ENCODE measurements at places on chromosomes 12 and 14.

GRCh38 chr14:105865904-105866840 lies 339.8 kb downstream of the TMEM121 start:
- DNase-seq: no peak

DNA sequence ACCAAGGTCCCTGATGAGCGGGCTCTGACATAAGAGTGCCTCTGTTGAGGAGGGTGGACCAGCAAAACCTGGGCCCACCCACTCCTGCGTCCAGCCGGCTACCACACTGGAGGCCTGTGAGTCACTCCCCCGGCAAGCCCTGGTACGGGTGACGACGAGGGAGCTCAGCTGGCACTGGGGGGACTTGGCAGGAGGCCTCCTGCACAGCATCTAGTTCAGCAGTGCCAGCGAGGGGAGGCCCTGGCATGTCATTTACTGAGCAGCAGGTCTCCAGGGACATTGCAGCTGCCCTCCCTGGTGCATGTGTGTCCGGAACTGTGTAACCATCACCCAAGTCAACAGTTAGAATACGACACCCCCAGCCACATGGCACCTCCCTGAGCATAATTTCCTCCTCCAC lies 24.4 kb downstream of the CD9 start:
- no peak for DNase-seq

GRCh38 chr12:62817556-62818271 lies 117.2 kb downstream of the PPM1H start:
- no peak for DNase-seq

GRCh38 chr12:29041621-29042020 lies 107.5 kb upstream of the FAR2 start:
- DNase-seq: peak; percentile 73

GRCh38 chr12:78229591-78230101 lies 399.0 kb downstream of the NAV3 start:
- no peak for DNase-seq

DNA sequence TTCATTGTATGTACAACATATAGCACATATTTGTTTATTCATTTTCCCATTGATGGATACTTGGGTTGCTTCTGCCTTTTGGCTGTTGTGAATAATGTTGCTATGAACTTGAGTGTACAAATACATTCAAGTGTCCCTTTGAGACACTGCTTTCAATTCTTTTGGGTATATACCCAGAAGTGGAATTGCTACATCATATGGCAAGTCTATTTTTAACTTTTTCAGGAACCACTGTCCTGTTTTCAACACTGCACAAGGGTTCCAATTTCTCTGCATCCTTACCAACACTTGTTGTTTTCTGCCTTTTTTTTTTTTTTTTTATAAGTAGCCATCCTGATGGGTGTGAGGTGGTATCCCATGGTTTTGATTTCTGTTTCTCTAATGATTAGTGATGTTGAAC lies 15.9 kb downstream of the RBMS2 start:
- DNase-seq: no peak

DNA sequence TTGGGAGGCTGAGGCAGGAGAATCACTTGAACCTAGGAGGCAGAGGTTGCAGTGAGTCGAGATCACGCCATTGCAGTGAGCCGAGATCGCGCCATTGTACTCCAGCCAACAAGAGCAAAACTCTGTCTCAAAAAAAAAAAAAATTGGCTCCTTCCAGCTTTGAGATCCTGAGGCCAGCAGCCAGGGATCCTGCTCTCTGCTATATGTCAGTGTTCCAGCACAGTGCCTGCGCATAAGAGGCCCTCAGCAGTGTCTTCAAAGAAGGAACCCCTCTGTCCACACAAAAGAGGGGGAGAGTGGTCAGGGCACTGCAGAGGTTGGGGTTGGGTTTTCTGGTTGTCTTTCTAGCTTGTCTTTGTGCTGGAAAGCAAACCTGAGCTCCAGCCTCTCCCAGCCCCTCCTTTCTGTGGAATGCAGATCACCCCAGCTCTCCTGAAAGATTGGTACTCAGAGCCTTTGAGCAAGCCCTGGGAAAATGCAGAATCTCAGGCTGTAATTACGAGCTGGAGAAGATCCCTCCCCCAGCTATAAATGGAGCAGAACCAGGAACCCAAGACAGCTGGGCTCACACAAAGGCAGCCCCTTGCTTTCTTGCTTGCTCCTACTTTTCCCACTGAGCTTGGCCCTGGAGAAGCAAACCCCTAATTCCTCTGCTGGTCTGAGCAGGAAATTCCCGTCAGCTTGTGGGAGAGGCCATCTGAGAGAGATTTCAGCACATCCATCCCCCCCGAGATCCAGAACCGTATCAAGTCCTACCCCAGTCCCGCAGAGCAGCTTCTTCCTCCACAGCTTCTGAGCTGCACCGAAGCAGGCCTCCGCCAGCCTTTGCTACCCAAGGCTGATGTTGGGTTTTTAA lies 205.7 kb downstream of the ZFP36L1 start:
- DNase-seq: no peak

GRCh38 chr12:48601013-48601756 lies 31.3 kb upstream of the LALBA start:
- peak; percentile 19 for DNase-seq

GRCh38 chr14:61625165-61625564 lies 70.1 kb upstream of the HIF1A start:
- DNase-seq: no peak

DNA sequence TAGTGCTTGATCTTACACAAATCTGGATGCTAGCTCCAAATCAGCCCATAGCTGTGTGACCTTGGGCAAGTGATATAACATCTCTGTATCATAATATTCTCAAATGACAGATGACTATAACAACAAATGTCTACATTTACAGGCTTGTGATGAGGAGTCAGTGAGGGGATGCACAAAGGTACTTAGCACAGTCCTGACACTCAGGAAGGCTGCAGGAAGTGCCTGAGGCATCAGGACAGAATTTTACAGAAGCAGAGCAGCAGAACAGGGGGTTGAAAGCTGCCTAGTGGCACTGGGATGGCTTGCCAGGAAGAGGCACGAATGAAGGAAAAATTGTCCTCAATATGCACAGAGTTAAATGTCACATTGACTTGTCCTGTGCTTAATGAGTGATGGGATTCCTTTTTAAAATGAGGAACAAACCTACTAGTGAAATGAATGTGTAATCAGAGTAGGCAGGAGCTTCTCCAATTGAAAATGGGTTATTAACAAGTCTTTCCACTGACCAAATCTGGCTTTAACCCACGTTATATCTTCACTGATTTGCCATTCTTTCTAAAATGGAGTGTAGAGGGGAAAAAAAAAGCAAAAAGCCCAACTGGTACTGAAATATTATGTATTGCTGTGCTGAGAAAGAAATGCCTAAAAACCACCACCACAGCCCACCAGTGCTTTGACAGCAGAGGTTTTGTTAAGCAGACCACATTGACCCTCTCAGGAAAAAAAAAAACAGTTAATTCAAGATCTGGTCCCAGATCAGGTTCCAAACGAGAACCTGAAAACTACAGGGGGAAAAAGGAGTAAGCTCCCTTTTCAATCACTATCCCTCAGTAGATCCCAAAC lies 11.6 kb downstream of the BTG1 start:
- no peak for DNase-seq

DNA sequence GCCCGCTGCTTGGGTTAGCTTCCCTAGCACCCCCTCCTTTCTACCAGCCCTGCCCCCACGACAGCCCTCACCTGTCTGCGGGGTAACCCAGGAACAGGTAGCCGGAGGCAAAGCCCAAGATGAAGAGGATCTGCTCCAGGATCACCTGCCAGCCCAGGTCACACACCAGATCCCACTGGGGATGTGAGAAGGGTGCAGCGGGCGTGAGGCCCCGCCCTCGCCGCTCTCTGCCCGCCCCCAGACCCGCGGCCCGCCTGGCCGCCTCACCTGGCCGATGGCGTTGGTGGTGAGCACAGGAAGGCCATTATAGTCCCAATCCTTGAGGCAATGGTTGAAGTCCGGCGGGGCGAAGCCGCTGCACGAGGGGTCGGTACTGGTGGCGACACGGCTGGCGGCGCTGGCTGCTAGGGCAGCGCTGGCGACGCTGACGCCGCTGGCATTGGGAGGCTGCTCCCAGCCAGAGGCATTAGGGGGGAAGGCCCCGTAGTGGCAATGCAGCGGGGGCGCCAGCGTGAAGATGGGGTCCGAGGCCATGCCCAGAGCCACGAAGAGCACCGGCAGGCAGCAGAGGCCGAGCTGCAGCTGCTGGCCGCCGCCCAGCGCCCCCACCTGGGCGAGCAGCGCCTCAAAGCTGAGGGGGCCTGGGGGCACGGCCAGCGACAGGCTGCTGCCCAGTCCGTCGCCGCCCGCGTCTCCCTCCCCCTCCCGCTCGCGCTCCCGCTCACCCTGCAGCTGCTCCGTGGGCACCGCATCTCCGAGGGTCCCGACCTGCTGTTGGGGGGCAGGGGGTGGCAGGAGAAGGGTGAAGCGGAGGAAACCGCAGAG lies 794 bp downstream of the SLC22A17 start:
- no peak for DNase-seq

- DNase-seq: no peak
Measured at GRCh38 chr14:30420515-30420914, 138.4 kb upstream of the G2E3 start.

- no peak for DNase-seq
Measured at GRCh38 chr12:87793131-87793530, 236.1 kb downstream of the C12orf50 start.
